NCI-H1105 (cell line): ENCODE measurements at places on chromosomes 16 and 17.
A peak's percentile ranks its signal among the peaks of the same experiment; 100 is the strongest.

- no peak for DNase-seq
These were observed 6.2 kb downstream of the EPN3 start for GRCh38 chr17:50538549-50539410.

DNA sequence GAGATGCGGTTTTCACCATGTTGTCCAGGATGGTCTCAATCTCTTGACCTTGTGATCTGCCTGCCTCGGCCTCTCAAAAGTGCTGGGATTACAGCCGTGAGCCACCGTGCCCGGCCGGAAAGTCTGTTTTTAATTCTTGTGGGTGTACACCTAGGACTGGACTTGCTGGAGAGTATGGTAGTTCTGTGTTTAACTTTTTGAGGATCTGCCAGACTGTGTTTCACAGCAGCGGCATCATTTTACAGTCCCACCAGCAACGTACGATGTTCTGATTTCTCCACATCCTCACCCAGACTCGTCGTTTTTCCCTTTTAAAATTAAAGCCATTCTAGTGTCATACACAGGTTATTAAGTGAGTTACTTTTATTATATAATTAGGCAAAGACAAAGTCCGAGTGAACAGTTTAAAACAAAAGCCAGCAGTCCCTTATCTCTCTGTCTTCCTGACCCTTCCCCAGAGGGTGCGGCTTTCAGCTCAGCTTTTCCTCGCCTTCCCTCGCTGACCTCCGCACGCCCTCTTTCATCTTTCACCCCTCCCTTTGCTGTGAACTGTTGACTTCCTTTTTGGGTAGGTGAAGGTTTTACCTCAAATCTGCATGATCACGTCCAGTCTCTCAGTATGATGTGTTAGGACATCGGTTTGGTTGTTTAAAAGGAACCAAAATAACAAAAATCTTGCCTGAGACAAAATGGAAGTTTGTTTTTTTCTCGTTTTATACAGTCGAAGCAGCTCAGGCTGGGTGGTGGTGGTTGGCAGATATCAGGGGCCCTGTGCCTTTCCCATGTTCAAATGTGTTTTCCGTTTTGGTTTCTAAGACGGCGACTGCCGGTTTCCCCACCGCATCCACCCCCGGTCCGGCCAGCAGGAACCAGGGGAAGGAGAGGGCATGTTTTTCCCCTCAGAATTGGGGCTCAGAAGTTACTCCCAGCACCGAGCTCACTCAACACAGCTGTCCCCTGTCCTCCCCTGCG lies 18.0 kb downstream of the FAM234A start:
- DNase-seq = no peak

DNA sequence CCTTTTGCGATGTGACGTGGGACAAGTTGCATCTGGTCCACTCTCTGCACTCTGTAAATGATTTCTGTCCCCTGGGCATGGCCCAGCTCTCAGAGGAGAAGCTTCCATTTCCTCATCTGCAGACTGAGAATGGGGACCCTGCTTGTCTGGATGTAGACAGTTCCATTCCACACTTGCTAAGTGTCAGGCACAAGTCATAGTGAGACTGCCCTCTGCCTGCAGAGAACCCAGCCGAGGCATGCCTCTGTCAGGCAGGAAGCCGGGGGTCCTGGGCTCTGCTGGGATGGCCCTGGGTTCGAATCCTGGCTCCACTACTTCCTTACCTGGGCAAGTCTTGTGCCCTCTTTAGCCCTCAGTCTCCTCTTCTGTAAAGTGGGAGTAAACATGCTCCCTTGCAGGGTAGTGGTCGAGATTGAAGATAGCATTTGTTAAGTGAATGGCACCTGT lies 4.1 kb downstream of the MAP2K3 start:
- no peak for DNase-seq

- no peak for DNase-seq
These were observed 137.6 kb downstream of the ITFG1 start for GRCh38 chr16:47323241-47323640.

DNA sequence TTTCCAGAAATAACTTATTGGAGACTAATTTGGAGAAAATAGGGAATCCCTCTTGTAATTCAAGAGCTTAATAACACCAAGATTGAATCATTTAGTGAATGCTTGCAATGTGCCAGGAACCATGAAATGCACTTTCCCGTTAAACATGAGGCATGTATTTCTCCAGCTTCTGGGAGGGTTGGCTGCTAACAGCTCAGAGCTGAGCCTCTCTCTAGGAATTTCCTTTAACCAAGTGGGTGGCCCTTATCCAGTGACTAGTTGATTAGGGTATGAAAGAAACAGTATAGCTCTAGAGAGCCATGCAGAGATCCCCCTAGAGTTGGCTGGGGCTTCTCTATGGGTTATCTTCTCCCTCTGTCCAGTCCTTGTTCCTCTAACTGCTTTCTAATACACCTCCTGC lies 356.4 kb upstream of the GOT2 start:
- no peak for DNase-seq

GRCh38 chr17:57874434-57875289 lies 24.8 kb upstream of the MRPS23 start:
- DNase-seq = no peak

DNA sequence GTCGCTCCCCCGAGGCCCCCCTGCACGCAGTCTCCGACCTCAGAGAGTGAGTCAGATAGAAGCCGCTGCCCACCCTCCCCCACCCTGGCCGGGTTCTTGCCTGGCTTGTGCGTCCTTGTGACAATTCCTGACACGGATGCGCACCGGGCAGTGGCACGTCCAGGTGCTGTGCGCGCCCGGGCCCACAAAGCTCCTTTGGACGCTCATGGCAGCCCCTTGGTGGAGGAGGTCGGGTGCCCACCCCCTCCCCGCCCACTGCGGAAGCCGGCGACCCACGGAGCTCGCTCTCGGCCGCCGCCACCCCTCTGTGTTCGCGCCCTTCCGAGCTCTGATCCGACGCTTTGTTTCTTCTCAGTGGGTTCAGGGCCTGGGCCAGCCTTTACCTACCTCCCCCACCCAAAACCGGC lies 662 bp upstream of the TUBB3 start:
- DNase-seq = peak; percentile 4

DNA sequence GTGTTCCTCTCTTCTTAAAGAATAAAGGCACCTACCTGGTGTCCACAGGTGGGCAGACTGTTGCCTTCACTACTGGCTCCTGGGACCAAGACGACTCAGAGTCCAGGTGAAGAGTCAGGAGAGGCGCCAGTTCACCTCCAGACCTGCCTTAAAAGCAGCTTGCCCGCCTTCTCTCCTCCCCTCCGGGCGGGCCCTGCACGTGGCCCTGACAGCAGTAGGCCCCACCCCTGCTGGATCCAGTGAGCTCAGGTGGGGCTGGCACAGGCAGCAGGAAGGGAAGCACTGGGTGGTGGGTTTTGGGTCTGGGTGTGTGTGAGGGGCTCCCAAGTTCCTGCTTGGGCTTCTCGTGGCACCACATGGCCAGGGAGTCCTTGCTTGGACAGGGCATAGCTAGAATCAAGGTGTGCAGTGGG lies at the start of gene TNS4:
Gene TNS4, minus strand, starts transcription at position 125 of the 413 bp plus-strand sequence. CDS start 5,198 bp downstream, outside the sequence.
- no peak for DNase-seq

DNA sequence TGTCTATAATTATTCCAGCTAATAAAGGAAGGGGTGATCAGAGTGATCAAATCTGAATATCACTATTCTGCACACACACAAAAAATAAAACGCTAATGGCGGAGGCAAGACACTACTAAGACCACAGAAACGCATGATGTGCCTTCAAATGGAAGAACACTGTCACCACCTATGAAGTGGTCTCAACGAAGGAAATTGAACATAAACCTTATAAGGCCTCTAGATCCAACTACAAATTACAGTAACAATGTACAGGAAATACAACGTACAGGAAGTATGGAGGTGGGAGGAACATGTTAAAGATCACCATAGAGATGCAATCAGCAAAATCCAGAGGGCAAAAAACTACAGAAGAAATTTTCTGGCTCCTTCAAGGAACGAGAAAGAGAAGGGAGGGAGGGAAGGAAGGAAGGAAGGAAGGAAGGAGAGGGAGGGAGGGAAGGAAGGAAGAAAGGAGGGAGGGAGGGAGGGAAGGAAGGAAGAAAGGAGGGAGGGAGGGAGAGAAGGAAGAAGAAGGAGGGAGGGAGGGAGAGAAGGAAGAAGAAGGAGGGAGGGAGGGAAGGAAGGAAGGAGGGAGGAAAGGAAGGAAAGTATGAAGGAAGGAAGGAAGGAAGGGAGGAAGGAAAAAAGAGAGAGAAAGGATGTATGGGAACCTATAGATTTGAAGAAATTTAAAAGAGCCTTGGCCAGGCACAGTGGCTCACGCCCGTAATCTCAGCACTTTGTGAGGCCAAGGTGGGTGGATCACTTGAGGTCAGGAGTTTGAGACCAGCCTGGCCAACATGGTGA lies 3.1 kb upstream of the SGCA start:
- DNase-seq = no peak

DNA sequence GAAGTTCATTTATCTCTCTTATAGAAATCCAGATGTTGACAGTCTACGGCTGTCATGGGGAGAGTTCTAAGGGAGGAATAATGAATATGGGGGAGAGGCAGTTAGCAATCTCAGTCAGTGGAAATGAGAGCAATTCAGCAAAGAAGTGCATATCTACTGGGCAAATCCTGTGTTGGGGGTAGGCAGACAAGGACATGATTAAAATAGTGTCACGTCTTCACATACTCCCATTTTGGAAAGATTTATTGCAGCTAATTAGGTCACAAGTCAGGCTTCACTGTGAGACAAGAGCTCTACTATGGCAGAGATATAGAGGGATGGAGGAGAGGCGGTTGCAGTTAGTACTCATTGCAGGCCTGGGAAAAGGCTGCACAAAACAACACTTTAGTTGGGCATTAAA lies 29.8 kb downstream of the LRRC36 start:
- no peak for DNase-seq

DNA sequence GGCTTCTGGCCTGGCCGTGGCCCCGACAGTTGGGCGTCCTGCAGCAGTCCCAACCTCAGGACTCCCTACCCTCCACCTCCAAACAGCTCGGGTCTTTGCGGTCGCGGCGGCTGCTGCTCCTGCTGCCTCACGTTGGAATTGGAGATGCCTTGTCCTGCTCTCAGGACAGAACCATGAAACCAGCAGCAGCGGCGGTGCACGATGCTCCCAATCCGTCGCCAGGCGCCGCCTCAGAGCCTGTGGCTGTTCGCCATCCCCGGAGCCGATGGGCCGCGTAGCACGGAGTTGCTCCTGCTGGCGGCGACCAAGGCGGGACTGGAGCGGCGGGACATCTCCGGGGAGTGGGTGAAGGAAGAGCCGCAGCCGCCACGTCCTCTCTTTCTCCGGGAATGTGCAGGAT lies 1965.9 kb downstream of the TP53TG3F start:
- no peak for DNase-seq

- DNase-seq = no peak
These were observed 16.8 kb downstream of the NOG start for GRCh38 chr17:56610321-56610720.

DNA sequence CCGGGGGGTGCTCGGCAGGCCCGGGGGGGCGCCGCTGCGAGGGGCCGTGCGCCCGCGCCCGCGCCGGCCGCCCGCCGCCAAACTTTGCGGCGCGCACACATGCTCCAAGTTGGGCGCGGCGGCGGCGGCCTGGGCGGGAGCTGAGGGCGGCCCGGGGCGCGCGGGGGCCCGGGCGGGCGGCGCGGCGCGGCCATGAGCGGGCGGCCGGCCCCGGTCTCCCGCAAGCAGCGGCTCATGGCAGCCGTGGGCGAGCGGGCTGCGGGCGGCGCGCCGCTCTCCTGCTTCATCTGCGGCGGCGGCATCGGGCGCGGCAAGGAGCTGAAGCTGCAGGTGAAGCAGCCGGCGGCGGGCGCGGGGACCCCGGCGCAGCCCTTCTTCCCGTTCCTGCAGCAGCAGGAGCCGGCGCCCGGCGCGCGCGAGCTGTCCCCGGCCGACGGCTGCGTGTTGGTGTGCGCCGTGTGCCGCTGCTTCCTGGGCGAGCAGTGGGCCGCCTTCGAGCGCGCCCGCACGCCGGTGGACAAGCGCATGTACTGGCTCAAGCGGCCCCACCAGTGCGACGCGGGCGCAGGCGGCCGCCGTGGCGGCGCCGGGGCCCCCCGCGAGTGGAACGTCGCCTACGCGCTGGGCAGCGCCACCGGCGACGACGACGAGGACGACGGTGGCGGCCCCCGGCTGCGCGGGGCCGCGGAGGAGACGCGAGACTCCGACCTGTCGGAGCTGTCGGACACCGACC lies 57.2 kb upstream of the CIBAR2 start:
- no peak for DNase-seq

GRCh38 chr17:82627405-82627804 lies 20.8 kb downstream of the WDR45B start:
- no peak for DNase-seq

DNA sequence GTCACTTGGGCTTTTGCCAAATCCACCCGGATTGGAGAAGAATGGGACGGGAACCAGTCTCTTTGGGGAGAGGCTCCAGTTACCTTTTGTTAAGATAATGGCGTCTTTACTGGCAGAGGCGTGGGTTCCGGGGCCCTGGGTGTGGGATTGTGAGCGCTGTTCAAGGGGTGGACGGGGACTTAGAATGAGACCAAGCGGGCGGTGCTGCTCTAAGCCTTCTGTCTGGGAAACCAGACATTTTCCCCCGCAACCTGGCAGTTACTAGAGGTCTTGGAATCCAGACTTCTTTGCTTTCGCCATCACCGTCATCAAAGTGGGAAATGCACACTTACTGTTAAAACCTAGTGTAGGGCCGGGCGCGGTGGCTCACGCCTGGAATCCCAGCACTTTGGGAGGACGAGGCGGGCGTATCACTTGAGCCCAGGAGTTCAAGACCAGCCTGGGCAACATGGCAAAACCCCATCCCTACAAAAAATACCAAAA lies 706 bp downstream of the TEN1 start:
- DNase-seq = no peak

DNA sequence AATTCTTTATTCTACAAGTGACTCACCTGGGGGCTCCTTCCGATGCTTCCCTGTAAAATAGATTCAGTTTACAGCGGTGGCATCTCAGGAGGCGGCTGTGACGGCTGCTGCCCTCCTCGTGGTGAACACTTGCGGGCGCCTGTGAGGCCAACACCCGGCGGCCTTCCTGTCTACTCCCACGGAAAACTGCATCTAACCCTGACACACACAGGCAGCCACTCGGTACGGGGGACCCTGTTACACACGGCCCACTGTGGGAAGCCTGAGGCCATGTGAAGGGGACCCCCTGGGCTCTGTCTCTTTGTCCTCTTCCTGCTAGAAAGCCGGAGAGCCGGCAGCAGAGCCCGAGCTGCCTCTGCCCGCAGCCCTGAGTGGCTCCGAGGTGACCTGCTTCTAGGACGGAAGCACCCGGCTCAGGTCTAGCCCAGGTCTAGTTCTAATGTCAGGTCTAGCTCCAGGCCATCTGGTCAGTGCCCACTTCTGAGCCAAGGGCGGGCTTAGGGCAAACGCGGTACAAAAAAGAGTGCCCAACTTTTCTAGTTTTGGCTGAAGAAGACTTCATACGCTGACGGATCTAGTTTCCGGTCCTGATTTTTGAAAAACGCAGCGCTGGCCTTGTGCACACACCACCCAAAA lies 159.4 kb downstream of the ENGASE start:
- DNase-seq = no peak

- no peak for DNase-seq
These were observed 20.6 kb downstream of the GLYR1 start for GRCh38 chr16:4826526-4826925.

DNA sequence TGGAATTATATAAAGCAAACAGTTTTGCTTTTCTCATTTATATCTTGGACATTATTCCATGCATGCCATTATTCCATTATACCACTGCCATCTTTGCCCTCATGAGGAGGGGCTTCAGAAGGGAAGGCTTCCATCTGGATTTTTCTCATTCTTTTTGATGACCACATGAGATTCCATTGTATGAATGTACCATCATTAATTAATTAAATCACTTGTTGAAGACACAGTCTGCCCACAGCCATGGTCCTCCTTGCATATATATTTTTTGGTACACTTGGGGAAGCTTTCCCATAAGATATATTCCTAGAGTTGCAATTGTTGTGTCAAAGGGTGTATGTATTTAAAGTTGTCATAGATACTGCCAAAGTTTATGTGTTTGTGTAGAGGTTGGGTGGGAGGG lies 7.1 kb downstream of the ARL4D start:
- DNase-seq = no peak
